ENCODE measurements at places on chromosomes 13 and 19.
A peak's percentile ranks its signal among the peaks of the same experiment; 100 is the strongest.

DNA sequence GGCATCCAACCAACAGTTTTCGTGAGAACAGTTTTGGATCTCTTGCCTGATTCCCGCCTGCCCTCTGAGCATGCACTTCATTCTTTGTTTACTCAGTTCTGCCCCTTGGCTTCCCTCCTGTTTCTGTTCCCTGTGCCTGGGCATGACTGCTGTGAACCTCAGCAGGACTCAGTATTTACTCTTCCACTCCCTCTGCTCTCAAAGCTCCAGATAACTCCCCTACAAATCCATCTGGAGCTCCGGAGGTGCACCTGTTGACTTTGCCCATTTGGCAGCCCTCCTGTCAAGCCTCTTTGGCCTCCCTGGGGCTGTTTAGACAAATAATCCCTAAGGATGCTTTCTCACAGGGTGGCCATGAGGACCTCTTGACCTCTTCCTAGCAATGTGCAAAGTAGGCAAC lies 34.2 kb upstream of the ARGLU1 start:
- DNase-seq: no peak

DNA sequence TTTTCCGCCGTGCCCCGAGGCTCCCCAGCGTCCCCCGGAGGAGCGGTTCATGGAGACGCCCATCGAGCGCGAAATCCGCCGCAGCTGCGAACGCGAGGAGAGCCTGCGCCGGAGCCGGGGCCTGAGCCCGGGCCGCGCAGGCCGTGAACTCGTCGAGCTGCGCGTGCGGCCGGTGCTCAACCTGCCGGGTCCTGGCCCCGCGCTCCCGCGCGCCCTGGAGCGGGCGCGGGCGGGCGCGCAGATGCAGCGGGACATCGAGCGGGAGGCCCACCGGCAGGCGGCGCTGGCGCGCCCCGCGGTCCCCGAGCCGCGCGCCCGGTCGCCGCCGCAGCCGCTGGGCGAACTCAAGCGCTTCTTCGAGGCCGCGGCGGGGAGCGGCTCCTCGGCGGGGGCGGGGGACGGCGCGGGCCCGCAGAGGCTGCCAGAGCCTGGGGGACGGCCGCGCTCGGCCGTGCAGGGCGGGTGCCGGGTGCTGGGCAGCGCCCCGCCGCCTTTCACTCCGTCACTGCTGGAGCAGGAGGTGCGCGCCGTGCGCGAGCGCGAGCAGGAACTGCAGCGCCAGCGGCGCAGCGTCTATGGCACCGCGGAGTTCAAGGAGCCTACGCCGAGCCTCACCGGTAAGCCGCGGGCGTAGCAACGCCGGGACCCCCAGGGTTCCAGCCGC lies 807 bp downstream of the MISP3 start:
- DNase-seq: no peak

DNA sequence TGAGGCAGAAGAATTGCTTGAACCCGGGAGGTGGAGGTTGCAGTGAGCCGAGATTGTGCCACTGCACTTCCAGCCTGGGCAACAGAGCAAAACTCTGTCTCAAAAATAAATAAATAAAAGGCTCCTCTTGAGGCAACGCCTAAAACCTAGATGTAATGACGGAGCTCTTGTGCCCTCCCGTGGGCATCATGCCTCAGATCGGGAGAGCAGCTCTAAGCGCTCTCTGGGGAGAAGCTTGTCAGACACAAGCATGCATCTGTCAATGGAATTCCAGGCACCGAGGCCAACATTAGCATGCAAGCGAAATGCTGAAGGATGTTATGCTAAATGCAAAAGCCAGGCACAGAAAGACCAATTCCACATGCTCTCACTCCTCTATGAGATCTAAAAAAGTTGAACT lies 45.6 kb upstream of the MRI1 start:
- peak; percentile 86 for DNase-seq

- no peak for DNase-seq
These were observed 21.5 kb upstream of the FOSB start for GRCh38 chr19:45446295-45446694.

DNA sequence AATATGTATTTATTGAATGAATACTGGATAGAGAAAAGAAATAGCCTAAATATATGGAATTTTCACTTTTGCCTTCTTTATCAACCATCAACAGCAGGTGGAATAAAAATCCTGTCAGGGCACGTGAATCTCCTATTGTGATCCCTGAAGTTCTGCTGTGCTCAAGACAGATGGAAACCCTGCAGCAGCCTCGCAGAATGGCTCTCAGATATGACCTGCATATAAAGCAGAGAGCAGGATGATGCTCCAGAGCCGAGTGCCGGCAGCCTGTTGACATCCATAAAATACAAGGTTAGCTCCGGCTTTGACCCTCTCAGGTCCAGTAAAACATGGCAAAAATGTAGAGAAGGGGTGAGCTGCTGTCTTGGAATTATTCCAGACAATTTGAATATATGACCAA lies 659.3 kb downstream of the DIAPH3 start:
- no peak for DNase-seq
